Non-pigmented ciliary epithelial cell (primary cell): ENCODE measurements at places on chromosomes 11 and 22.

GRCh38 chr11:83051760-83052671 is 19.7 kb downstream of the RAB30 start:
- peak; percentile 68 for DNase-seq

- DNase-seq: no peak
Measured at GRCh38 chr11:28228196-28228895, 120.2 kb downstream of the METTL15 start.

GRCh38 chr11:119531623-119532022 is 108.7 kb upstream of the THY1 start:
- DNase-seq: no peak

DNA sequence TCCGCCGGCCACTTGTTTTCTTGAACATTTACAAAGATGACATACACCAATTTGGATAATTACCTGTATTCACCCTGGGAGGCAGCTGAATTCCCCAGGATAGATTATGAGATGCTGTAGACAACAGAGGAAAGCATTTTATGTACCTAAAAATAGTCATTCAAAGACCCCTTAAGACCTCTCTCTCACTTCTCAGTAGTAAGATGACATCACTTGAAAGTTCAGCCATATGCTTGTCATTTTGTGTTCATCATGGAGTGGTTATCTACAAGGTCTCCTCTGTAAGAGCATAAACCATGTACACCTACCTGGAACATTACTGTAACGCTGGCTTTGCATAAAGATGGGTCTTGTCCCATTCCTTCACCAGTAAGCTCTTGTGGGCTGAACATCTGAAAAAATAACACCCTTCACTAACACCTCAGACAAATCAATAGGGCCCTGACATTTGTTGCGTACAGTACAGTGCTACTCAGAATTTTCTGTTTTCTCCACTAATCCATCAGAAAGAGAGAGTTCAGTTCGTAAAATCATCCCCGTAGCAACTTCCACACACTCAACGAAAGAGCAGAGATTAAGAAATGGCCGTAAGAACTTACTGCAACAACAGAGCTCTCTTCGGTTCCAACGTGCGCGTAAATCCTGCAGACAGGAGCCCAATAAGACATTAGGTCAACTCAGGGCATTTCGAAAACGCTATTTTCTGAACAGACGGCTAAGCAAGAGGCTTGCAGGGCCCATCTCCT is 15.6 kb upstream of the WDR74 start:
- no peak for DNase-seq

DNA sequence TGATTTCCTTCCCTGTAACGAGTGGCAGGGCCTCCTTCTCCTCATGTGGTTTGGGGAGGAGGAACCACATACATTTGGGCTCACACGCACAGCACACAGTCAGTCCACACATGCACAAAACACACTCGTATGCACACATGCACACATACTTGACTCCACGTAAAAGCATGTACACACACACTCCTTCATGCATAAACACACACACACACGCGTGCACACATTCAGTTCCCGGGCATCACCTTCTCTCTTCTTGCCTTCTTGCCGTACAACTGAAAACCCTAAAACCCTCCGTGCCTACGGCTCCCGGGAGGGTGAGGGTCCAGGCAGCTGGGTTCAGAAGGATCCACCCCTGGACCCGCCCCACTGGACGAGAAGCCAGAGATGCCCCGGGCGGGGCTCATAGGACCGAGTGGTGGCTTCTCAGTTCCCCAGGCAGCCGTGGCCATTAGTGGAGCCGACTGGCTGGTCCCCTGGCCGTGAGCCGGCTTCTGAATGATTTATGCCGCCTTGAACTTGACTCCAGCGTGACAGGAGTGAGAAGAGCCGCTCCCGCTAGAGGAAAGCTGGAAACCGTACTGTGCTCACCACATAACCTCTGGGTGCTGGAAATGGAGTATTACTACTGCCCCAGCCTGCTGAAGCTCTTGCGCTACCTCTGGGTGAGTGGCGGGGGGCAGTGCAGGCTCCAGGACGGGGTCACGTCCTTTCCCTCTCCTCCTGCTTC is 117.4 kb downstream of the KIAA1671 start:
- DNase-seq: no peak

DNA sequence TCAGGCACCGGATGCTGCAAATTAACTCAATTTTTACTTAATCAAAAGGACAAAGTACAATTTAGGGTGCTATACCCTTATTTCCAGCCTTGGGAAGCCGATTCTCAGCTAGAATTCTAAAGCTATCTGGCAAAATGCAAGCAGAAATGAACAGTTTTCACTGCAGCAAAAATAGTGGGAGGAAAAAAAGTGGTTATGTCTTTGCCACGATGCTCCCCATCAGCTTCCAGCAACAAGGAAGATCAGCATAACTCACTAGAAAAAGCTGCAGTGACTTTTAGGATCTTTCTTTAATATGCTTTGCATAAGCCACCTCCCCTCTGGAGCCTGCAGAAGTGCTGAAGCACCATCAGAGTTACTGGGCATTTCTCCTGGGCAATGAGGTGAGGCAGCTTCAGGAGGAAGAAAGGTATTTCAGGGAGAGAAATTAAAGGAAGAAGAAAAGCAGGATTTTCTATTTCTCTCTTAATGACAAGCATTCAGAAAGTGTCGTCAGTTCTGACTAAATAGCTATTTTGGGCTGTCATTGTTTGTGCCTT is 702.9 kb downstream of the DLG2 start:
- DNase-seq: no peak

GRCh38 chr11:47257517-47258316 is at the start of gene NR1H3:
NR1H3 (plus strand) TSS chr11:47257996; CDS start chr11:47259217, 1,221 bp downstream.
- DNase-seq: no peak

GRCh38 chr11:82976786-82977185 is 75.2 kb downstream of the DDIAS start:
- no peak for DNase-seq

DNA sequence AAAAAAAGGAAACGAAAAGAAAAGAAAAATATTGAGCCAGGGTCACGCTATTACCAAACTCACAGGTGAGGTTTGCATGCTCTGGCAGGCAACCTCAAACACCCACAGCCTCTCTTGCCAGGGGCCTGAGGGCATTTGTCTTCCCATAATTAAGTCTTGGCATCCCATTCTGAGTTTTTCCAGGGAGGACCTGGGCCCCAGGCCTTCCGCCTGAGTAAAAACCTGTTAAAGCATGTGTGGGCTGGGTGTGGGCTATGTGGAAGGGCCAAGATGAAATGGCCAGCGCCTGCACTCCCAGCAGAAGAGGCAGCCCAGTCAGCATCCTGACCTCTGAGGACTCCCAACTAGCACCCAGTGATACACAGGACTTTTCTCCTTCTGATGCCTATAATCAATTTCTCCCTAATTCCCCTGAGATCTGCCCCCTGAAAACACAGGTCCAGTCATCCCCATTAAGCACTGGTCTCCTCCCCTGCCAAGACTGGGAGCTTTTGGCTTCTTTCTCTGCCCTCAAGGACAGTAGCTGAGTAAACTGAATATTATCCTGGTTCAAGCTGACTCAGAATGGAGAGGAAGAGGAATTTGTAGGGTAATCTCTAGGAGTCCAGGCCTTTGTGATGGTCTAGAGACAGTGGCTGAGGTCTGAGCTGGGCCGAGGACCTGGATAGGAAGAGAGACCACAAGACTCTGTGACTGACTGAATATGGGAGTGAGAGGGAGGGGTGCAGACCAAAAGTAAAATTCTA is 35.6 kb upstream of the ACER3 start:
- DNase-seq: no peak

DNA sequence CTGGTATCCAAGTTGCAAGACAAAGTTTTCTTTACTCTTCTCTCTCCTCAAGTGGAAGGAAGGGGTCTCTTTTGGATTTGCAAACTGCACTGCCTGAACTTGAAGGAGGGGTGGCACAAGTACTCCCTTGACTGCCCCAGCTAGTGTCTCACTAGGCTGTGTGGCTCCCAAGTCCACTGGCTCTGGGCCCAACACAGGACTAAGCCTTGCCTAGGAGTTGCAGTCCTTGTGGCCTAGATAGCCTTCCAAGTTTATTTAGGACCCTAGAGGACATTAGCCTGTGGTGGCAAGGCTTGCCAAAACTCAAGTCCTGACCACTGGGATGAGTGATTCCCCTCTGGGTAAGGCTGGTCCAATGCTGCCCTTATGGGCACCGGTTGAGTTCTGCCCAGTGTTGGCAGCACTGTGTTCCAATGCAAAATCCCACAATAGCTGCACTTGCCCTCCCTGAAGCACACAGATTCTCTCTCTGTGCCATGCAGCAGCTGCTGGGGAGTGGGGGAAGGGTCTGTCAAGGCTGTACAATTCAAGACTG is 10.2 kb upstream of the WEE1 start:
- DNase-seq: no peak

DNA sequence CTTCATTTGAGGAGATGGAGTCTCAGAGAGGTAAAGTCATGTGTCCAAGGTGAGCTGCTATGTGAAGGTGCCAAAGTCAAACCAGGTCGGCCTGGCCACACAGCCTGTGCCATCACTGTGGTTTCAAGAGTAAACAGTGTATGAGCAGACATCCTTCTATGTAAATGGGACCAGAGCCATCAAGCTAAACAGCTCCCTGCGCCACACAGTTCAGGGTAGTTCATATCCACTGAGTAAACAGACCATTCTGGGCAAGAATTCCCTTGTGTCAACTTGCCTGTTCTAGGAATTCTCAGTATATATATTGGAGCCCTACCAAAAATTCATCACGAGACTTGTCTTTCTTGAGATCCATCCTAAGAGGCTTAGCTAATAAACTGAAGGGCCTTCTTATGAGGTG is 77.5 kb downstream of the AMOTL1 start:
- DNase-seq: no peak

DNA sequence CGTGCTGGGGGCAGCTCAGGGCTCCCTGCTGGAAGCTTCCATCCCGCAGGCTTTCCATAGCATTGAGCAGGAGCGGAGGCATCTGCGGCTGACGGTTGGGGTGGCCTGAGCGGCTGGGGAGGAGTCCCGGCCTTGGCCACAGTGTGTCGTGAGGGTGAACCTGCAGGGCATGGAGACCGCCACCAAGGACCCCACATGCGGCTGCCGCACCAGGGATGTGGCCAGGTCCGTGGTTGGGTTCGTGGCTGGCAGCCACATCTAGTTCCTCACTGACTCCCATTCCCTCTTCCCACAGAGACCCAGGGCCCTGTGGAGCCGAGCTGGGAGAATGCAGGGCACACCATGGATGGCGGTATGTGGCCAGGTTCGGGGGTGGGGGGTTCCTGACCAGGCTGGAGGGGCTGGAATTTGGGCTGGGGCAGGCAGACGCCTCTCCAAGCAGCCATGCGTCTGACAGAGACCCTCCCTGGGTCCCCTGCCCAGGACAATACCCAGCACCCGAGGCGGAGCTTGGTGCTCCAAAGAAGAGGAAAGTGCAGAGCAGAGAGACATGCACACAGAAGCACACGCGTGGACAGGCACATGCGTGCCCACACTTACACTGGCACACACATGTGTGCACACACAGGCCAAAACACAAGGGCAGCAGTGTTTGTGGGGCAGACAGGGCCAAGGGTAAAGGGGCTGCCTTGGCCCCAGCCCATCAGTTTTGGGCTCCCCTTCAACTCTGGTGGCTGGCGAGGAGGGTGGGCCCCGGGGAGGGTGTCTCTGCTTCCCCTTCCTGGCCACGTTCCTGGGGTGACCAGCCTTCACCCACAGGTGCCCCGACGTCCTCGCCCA is 2.7 kb downstream of the MUC5B start:
- no peak for DNase-seq

GRCh38 chr11:6300325-6300724 is 20.0 kb downstream of the CAVIN3 start:
- no peak for DNase-seq

DNA sequence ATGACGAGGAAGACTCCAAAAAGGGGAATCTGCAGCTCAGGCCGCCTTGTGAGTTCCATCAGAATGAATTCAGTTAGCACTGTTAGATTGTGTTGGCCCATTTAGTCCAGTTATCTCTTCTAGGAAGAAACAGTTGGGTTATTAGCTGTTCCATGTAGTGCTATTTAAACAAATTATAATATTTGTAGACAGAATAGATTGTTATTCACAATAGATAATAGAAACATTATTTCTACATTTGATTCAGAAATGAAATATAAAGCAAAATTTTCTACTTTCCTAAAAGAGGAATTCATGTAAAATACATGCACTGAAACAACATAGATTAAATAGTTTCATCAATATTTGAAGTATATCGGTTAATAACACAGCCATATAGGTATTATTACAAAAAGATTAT is at the start of gene OR8K5:
Gene OR8K5, minus strand, starts transcription at position 101 of the 400 bp plus-strand sequence. Its CDS starts 0 bp downstream, at position 101.
- no peak for DNase-seq

DNA sequence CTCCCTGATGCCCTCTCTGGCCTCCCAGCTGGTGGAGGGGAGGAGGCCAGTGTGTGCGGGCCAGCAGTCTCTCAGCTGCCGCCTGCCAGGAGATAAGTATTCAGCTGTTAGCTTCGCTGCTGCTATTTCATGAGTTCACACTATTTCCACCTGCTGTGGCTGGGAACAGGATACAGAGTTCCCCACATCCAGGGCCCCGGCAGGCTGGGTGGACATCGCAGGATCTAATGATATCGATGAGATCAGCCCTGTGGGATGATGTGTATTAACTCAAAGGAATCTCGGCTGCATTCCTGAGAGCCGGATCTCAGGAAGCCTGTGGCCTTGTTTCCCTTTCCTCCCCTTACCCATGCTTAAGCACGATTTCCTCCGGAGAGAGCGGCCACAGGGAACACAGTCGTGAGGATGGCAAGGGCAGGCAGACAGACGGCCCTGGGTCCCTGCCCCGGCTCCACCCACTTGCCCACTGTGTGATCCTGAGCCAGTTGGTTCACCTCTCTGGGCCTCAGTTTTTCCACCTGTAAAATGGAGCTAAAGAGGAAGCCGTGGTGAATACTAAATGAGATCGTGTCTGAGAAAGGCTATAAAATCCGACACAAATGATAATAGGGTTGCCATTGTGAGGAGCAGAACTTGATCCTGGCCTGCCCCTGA is 6.5 kb upstream of the PVALB start:
- DNase-seq: peak; percentile 18

GRCh38 chr11:100888836-100889235 is 201.7 kb downstream of the ARHGAP42 start:
- DNase-seq: no peak

DNA sequence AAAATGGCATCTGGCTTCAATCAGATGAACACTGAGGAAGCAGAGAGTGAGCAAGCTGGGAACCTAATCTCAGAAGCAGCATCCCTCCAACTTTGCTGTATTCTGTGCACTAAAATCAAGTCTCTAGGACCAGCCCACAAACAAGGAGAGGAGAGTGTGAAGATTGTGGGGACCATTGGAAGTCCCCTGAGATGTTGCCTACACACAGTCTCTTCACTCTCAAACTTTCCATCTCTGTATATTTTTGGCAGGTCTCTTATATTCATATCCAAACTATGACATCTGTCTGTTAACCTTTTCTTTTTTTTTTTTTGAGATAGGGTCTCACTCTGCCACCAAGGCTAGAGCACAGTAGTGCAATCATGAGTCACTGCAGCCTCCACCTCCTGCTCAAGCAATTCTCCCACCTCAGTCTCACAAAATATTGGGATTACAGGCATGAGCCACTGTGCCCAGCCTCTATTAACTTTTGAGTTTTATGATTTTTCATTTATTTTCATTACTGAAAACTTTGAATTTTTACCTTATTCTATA is 1096.4 kb downstream of the TBC1D22A start:
- no peak for DNase-seq
